GF-D8 (cell line): ENCODE measurements at places on chromosomes 13 and 19.

GRCh38 chr19:33509774-33510173 lies 11.8 kb downstream of the PEPD start:
- DNase-seq: no peak

DNA sequence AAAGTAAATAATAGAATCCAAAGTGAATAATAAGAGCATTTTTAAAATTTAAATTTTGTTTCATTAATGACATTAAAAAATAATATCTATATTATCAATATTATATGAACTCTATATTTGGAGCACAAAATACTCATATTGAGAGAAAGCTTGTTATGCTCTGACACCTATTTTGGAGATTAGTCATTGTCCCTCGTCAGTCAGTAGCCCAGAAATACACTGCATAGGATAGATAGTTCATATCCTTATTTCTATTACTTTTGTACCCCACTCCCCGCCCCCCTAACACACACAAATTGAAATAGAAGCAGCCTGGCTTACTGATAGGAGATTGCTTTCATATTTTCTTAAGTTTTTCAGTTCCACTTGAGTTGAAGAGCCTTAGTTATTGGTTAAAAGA lies 652.8 kb downstream of the PCDH9 start:
- DNase-seq: no peak

DNA sequence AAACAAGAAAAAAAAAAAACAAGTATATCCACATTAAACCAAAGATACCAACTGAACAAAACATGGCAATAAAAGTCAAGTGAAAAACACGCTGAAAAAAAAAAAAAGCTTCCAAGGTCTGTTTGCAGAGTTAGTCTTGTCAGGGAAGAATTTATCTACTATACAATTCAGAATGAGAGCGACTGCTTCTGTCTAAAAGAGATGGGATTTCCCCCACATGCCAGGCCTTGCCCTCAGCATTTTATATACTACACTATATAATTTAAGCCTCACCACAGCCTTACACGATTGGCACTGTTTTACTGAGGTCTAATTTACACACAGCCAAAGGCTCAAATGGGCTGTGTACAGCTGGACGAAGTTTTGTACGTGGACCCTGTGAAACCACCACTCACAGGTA lies 67.3 kb downstream of the FOXO1 start:
- DNase-seq: no peak

GRCh38 chr13:38042771-38043170 lies 173.2 kb upstream of the TRPC4 start:
- no peak for DNase-seq

DNA sequence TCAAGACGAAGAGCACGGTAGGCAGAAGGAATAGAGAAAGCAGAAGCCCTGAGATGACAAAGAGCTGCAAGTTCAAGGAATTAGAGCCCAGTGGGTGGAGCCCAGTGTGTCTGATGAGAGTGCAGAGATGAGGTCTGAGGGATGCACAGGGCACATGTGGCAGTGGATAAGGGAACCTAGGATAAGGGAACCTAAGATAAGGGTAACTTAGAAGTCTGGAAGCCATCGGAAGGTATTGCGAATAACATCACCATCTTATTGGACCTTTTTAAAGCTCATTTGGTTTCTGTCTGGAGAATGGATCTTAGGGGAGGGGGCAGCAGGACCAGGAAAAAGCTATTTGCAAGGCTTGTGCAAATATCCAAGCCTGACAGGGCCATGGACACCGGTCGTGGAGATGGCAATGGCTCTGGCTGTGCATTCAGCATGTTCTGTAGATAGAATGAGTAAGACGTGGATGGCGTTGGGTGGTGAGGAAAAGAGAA lies 1.3 kb downstream of the FPR3 start:
- no peak for DNase-seq

- DNase-seq: no peak
Measured at GRCh38 chr19:28396287-28396831, 816.6 kb downstream of the UQCRFS1 start.

DNA sequence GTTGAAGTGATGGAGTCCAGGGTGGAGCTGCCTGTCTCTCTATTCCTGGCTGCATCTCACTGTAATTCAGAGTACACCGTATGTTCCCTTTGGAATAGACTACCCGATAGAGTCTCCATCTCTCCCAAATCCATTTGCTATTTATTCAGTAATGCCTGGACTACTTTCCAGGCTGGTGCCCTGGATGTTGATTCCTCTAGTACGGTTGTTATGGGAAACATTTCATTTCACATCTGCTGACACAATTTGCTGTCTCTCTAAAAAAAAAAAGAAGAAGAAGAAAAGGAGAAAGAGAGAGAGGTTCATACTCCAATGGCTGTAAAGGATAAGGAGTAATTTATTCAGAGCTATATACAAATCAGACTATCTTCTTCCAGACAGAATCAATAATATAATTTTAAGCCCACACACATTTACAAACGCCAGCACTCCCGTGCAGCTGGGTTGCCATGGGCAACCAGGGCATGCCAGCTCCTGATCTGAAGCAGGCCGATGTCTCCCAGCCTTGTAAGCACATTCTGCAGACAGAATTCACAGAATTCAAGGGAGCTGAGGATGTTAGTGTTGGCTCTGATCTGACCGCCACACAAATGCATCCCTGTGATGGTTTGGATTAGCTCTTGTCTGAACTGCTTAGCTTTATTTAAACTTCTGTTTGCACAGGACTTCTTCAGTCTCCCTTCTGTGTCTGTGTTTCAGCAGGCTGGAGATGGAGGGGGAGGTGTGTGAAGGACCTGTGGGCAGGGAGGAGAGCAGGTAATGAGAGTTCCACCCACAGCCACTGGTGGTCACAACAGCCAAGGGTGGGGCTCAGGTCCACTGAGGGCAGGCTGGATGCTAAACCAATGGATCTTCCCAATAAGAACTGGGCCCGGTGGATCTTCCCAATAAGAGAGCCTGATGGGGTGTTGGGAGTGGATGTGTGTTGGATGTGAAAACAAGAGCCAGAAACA lies 66.0 kb downstream of the TEX26 start:
- no peak for DNase-seq

GRCh38 chr13:36801035-36801434 lies 18.0 kb upstream of the RFXAP start:
- DNase-seq: no peak

GRCh38 chr13:24348385-24348784 lies 39.0 kb downstream of the C1QTNF9 start:
- no peak for DNase-seq

GRCh38 chr13:22220151-22221135 lies 549.6 kb downstream of the FGF9 start:
- DNase-seq: no peak

- no peak for DNase-seq
Measured at GRCh38 chr13:29502391-29503008, 93.0 kb downstream of the SLC7A1 start.

DNA sequence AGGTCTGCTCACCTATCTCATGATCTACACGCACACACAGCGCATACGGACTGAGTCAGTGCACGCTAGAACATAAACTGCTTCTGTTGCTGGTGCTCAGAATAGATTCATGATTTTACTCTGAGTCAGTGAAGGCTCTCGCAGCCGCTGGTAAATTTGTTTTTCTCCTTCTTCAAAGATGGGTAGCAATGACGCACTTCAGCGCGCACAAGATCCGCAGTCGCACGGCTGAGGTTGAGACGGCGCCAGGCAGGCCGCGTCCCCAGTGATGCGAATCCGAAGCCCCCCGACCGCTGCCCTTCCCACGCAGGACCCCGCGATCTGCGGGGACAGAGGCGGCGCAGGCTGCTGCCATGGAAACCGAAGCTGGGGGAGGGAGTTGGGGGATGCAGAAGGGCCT lies 103.7 kb upstream of the USP29 start:
- no peak for DNase-seq

DNA sequence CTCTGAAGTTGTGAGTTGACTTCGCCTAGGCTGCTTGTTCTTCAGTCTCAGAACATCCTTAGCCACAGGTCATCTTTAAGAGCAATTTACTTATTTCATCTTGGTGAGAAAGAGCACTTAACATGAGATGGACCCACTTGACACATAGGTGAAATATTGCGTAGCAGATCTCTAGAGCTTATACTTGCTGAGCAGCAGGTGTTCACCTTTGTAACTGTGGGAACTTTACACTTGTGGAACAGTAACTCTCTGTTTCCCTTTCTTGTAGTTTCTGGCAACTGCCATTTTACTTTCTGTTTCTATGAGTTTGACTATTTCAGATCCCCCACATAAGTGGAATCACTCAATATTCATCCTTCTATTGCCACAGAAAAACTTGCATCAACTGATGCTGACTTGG lies 95.7 kb downstream of the SLC10A2 start:
- DNase-seq: no peak

DNA sequence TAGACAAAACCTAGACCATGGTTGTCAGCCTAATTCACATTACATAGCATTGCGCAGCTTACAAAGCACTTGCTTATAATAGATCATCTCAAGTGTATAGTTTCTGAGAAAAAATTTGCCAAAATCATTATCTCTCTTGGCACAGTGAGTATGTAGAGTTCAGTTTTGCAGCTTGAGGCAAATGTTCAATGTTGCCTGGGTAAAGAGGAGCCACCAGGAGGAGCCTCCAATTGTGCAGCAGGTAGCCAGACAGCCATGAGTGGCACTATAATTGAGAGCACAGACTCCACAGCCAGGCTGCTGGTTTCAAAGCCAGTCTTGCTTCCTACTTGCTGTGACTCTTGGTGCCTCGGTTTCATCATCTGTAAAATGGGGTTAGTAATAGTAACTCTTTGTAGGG lies 24.0 kb upstream of the OLFM4 start:
- DNase-seq: no peak

DNA sequence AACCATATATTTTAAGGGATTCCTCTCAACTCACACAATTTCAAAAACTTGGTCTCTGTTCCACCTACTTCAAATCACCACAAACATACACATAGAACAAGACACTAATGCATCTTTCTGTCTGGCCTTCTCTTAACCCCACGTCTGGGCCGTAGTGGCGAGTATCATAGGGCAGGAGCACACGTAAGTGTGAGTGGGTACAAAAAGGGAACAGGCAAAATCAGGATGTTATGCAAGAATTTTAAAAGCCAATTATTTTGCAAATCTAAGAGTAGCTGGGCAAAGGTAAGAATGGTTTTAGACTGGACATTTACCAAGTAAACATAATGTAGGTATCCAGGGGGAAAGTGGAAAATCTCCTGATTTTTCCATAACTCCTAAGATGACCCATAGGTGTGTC lies 35.1 kb downstream of the MTMR6 start:
- DNase-seq: no peak

GRCh38 chr13:22111152-22111783 lies 440.4 kb downstream of the FGF9 start:
- no peak for DNase-seq

GRCh38 chr19:46076951-46077814 lies 36.4 kb upstream of the IGFL4 start:
- DNase-seq: peak; percentile 41

GRCh38 chr19:21496876-21497275 lies 8.5 kb upstream of the ZNF429 start:
- no peak for DNase-seq

GRCh38 chr19:41341669-41342490 lies 11.8 kb downstream of the TGFB1 start:
- DNase-seq: peak; percentile 15

DNA sequence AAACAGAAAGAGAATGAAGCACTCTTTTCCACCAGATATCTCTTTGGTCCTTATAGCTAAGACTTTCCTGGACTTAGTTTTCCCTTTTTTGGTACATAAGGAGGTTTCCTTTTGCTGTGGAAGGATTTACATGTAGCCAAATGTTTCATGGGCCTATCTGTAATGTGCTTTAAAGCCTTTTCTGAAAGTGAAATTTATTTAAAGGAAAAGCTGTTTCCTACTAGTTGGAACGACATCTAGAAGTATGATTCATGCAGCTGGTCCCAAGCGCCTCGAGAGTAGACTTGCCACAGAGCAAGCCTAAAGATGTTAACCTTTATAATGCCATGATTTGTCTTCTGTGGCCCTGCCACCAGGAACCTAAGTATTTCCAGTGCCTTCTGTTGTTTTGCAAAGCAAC lies 390.3 kb downstream of the DLEU7 start:
- no peak for DNase-seq

- no peak for DNase-seq
Measured at GRCh38 chr19:50273821-50274220, 55.4 kb downstream of the KCNC3 start.

GRCh38 chr13:43353631-43354030 lies 330.2 kb downstream of the DNAJC15 start:
- DNase-seq: no peak

DNA sequence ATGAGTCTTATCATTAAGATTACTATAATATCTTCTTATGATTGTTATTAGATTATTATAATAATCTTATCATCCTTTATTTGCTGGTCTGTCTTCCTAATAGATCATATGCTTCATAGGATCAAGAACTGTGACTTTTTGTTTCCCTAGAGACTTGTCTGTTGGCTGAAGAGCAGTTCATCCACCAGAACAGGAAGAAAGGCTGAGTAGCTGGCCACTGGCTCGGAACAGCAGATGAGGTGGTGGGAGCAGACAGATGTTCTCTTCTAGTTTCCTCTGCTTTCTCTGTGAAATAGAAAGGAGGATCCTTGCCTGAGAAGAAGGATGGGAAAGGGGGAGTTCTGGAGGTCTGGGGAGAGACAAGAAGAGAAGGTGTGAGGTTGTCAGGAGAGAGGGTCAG lies 120.0 kb downstream of the CCNA1 start:
- no peak for DNase-seq

DNA sequence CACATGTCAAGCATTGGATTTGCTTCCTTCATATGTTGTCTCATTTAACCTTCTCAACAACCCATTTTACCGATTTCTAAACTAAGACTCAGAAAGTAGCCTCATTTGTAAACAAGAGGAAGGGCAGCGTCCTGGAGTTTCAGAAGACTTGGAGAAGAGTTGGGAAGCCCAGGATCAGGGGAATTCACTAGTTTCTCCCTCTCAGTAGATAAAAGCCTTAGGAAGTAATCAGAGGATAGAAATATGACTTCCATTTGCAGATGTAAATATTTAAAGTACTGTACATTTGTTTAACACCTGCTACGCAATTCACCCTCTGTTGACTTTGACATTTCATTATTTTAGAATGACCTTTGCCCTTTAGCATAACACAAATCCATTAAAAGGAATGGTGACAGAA lies 216.4 kb downstream of the DCT start:
- no peak for DNase-seq

DNA sequence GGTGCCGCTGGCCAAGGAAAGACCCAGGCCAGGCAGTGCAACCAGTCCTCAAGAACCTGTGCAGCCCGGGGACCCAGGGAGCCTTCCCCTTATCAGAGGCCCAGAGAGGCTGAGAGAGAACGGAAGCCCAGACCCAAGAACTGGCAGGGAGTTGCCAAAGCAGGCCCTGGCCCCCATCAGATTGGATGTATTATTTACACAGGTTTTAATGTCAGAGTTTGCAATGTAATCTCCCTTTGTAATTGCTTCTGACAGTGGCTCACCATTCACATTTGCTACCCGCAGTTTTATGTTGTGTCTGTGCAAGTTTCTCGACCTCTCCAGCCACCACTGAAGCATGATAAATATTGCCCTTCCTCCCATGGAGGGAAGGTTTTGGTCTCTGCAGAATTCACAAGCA lies 660.9 kb downstream of the LIG4 start:
- no peak for DNase-seq

DNA sequence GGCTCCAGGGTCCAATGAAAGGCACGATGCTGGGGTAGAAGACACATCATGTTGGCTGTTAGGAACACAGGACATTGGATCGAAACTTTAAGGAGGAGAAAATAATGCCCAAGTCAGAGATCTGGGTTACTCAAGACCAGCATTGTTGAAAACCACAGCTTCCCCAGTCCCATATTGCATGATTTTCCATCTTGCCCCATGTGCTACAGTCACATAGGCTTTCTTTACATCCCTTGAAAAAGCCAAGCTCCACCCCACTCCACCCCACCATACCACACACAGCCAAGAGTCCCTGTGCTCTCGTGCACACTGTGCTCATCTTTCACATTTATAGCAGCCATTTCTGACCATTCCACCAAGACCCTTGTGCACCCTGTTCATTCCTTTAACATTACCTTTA lies 636.2 kb downstream of the DIAPH3 start:
- DNase-seq: peak; percentile 54
